Activated naive CD4-positive, alpha-beta T cell treated with anti-CD3 and anti-CD28 coated beads for 36 hours (primary cell): ENCODE measurements at places on chromosomes 3 and 15.

GRCh38 chr3:94772402-94772801, 709.5 kb downstream of the NSUN3 start:
- DNase-seq: no peak

DNA sequence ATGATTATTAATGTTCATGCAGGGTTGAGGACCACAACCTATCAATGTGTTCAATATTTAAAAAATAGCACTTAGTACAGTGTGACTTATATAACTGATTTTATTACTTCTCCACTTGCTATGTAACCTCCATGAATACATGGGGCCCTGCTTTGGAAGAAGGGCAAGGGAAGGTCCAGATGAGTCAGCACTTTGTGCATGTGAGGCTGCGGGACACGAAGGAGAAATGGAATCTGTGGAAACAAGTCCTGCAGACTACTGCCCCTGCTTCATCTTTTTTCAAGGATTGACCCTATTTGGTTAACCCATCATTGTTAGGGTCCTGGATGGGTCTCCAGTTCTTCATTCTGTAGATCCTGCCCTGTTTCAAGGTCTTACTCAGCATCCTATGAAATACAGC, 1.6 kb downstream of the NXPE3 start:
- peak; percentile 13 for DNase-seq

DNA sequence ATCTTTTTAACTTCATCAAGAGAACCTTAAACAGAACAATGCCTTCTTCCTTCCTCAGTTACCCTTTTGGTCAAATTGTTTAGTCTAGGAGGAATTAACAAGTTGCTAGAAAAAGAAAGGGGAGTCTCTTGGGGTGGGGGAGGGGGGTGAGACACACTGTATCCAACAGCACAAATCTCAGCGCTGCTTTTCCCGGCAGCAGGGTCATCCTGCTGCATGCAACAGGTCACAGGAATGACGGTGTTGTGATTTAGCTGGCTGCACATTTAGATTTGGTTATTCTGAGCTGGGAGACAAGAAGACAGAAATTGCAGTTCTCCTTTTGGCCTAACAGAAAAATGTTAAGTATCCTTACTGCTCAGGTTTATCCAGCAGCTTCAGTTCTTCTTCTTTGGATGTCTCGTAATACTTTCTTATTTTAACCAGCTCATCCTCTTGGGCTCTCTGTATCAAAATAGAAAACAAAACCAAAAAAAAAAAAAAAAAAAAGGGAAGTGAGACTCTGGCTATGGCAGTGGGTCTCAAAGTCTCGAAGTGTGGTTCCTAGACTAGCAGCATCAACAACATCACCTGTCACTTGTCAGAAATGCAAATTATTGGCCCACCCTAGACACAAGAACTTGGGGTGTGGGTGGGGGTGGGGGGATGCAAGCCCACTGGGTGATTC, 190.5 kb downstream of the GREM1 start:
- DNase-seq: no peak

GRCh38 chr3:150523538-150523937, 22.8 kb downstream of the SERP1 start:
- no peak for DNase-seq

DNA sequence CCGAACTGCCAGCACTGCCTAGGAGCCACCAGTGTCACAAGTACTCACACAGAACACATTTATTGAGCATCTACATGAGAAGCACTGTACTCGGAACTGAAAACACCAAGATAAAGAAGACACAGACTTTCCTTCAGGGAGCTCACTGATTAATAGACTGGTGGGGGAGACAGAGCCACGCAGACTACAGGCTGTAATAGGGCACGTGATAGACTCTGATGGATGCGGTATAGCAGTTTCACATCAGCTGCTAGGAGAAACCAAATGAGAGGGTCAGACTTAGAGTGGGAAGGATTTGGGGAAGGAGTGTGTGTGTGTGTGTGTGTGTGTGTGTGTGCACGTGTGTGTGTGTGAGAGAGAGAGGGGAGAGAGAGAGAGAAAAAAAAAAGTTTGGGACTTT, 12.1 kb downstream of the EPHB1 start:
- no peak for DNase-seq

GRCh38 chr3:70982284-70982683, 601.2 kb downstream of the FOXP1 start:
- no peak for DNase-seq

DNA sequence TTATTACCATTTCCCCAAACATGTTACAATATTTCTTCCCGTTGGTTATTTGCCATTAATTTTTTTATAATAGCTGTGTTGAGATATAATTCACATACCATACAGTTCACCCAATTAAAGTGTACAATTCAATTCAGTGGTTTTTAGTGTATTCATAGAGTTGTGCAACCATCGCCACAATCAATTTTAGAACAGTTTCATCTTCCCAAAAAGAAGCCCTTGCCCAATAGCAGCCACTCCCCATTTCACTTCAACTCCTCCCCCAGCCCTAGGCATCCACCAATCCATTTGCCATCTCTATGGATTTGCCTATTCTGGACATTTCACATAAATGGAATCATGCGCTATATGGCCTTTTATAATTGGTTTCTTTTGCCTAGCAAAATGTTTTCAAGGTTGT, 225.1 kb downstream of the EPHB1 start:
- DNase-seq: no peak

DNA sequence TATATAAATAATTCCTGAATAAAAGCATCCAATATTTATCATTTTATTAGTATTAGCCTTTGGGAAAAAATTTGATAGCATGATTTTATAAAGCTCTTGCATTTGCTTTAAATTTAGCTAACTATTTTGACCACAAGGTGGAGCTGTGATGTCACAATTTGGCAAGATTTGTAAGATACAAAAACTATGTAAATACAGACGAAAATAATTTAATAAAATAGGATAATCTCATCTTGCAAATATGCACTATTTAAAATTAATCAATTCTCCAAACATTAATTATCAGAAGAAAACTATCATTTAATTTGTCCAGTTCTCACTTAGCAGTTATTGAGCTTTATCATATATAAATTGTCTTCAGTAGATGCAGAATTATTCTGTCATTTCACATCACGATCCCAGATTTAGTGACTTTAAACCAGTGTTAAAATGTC, 95.4 kb downstream of the PLOD2 start:
- peak; percentile 26 for DNase-seq

GRCh38 chr3:140754936-140755335, 77.1 kb downstream of the TRIM42 start:
- DNase-seq: no peak

GRCh38 chr3:185152410-185153170, at the start of gene C3orf70:
C3orf70 (minus strand) TSS chr3:185153060; CDS start chr3:185152823, 237 bp downstream.
- peak; percentile 33 for DNase-seq

GRCh38 chr3:175392653-175393052, 533.5 kb downstream of the NAALADL2 start:
- DNase-seq: no peak
